ENCODE measurements at places on chromosomes 6 and 20.

GRCh38 chr6:135901774-135902524, 50.4 kb downstream of the PDE7B start:
- no peak for DNase-seq

DNA sequence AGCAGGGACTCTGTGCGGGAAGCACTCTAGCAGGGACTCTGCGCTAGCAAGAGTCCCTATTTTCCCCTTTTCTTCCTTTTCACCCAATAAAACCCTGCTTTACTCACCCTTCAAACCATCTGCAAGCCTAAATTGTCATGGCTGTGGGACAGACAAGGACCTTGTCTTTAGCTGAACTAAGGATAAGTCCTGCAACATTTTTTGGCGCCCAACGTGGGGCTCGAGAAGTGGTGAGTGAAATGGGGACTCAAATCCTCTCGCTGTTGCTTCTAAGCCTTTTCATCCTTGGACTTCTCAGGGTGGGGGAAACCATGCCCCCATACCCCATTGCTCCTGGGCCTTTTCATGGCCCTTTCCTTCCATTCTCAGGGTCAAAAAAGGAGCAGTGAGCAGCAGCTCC, 46.4 kb downstream of the IMPG1 start:
- no peak for DNase-seq

GRCh38 chr6:97460394-97461080, 177.5 kb upstream of the MMS22L start:
- no peak for DNase-seq

GRCh38 chr6:12709556-12710232, 6.9 kb upstream of the PHACTR1 start:
- no peak for DNase-seq

GRCh38 chr6:56370561-56371211, 123.3 kb upstream of the COL21A1 start:
- DNase-seq, result no peak

- DNase-seq, result no peak
Observed at GRCh38 chr6:41780551-41781365, at the start of gene PRICKLE4. TSS of gene PRICKLE4 (plus strand) at chr6:41780782. CDS start at chr6:41783474, 2,692 bp downstream.

- DNase-seq, result no peak
Observed at GRCh38 chr20:50456452-50457324, 53.5 kb upstream of the PTPN1 start.

- DNase-seq, result no peak
Observed at GRCh38 chr6:106339334-106340029, 13.9 kb upstream of the ATG5 start.

DNA sequence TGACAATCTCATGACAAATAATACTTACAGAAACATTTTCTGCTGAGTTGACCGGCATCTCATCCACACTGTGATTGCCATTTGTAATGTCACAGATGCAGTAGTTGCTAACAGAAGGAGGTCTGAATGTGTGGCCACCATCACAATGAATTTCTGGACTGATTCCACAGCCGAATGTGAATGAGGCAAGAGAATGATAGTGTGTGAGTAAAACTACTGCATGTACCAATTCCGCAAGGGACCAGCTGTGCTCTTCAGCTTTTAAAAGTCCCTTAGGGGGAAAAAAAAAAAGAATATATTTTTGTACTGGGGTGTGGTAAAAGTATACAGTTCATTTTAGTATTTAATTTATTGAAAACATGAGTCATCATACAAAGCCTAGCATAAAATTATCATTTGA, 96.2 kb downstream of the SESN1 start:
- DNase-seq, result no peak

GRCh38 chr6:44624936-44625573, 237.5 kb downstream of the CDC5L start:
- DNase-seq, result no peak

GRCh38 chr6:146335336-146335735, 208.3 kb upstream of the RAB32 start:
- DNase-seq, result no peak

DNA sequence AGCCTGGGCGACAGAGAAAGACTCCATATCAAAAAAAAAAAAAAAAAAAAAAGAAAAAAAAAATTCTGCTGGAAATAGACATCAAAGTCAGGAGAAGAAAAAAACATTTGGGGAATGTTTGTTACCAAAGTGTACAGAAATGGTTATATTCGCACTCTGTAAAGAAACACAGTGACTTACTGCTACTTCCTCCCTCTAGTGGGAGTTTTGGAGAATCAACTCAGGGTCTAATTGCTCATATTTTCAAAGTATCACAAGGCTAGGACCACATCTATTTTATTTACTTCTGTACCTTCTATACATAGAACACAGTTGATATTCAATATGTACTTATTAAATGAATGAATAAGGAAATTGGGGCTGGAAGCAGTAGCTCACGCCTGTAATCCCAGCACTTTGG, 24.4 kb downstream of the ARG1 start:
- DNase-seq, result no peak

DNA sequence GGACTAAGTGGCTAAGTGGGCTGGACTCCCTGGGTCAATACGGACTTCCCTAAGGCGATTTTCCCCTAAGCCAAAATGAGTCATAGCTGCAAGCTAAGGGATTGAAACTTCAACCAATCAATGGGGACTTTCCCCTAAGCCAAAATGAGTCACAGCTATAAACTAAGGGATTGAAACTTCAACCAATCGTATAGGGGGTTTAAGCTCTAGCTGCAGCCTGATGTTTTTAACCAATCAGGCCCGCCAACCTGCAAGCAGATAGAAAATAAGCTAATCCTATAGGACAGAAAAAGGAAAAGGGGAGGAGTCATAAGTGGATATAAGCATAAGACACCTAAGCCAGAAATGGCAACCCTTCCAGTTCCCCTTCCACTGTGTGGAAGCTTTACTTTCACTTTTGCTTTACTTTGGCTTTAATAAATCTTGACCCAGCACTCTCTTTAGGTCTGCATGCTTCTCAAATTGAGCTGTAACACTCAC, 655.0 kb upstream of the HS3ST5 start:
- no peak for DNase-seq

DNA sequence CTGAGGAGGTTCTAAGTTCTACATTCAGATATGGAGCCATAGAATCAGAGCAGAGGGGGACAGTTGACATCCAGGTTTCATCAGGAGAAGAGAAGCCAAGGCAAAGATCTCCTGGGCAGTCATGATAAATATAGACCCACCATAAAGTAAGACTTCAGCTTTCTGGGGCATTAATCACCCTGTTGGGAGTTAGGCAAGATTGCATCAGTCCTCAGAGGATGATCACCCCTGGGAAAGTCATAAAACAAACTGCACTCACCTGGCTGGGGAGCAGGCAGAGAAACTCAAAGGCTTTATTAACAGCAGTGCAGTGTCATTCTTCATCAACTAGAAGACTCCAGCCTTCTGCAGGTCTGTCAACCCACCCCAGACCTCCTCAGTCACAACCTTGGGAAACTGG, 301.3 kb upstream of the JARID2 start:
- no peak for DNase-seq

DNA sequence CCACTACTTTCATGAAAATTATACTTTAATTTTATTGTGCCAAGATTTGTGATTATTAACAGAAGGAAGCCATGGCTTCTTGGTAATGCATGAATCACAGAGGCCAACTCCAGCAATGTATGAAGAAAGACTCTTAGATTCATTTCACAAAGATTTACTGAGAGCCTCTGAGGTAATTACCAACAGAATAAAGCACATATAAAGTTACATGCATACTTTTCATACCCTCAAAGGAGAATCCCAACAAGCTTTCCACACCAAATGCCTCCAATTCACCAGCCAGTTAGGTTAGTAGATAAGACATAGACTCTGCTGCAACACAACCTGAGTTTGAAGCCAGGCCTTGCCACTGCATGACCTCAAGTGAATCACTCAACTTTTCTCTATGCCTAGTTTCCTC, 41.9 kb downstream of the HBS1L start:
- DNase-seq, result no peak

DNA sequence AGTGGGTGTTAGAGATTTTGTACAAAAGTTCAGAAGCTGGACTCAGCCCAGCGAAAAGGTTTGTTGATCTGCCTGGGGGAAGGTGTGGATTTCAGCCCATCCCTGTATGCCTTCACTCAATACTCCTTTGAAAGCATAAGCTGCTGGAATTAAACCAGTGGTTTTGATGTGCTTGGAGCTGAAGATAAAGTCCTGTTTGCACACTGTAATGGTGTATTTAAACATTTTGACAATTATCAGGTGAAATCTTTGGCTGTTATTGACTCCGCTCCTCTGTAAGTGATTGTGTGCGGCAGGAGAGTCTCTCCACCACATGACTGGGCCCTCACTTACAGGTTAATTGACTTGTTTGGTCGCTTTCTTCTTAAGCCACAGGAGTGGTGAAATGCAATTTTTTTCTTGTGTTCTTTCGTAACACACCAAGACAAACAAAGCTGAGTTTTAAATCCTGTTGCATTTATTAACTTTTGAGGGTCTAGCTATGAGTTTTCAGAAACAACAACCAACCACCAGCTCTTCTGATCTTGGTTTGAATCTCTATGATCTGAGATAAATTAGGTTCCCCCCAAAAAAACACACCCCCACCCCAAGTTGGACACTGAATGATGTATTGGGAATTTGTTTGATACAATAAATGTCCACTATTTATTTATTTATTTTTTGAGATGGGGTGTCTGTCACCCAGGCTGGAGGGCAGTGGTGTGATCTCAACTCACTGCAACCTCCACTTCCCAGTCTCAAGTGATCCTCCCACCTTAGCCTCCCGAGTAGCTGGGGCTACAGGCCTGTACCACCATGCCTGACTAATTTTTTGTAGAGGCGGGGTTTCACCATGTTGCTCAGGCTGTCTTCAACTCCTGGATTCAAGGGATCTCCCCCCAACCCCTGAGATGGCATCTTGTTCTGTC, 46.3 kb upstream of the NCOA3 start:
- no peak for DNase-seq

GRCh38 chr6:144667532-144668503, 382.7 kb downstream of the UTRN start:
- DNase-seq, result no peak

GRCh38 chr6:133965817-133966360, 12.9 kb downstream of the TBPL1 start:
- no peak for DNase-seq

- no peak for DNase-seq
Observed at GRCh38 chr6:18019539-18020534, 32.4 kb upstream of the KIF13A start.

- no peak for DNase-seq
Observed at GRCh38 chr6:118708744-118709143, 57.4 kb upstream of the CEP85L start.

GRCh38 chr6:113168057-113168456, 689.1 kb upstream of the MARCKS start:
- no peak for DNase-seq

- DNase-seq, result no peak
Observed at GRCh38 chr6:113011801-113012200, 664.7 kb downstream of the RFPL4B start.

GRCh38 chr6:118876198-118876597, 17.8 kb upstream of the ASF1A start:
- DNase-seq, result no peak

GRCh38 chr20:5608442-5609161, 141.6 kb upstream of the SHLD1 start:
- DNase-seq, result no peak

GRCh38 chr6:155033021-155033791, 38.1 kb downstream of the TIAM2 start:
- no peak for DNase-seq

GRCh38 chr20:22460231-22460630, 124.1 kb downstream of the FOXA2 start:
- DNase-seq, result no peak

DNA sequence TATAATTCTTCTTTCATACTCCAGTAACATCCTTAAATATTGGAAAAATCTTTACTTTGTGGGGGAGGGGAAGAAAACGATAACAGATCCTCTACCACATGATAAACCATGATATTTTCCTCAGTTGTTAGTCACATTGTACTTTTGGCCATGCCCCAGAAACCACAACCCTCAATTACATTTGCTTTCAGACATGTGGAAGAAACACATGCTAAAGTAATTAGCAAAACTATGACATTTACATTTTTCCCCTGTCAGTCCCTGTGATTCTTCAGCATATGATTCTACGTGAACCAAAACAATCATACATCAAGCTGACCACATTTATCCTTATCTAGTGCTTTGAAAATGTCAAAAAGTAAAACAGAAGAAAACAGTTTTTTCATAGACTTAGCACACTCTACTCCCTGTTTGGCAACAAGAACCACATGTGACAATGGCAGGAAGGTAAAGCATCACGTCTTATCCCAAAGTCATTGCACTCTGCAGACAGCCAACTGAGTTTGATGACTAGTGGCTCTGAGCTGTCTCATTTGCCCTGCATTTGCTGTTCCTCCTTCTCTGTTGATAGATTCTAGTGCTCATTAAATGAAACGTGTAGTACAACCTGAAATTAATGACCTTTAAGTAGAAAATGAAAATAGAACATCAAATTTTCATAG, 505.8 kb upstream of the MARCKS start:
- no peak for DNase-seq

GRCh38 chr6:18562726-18563125, 175.6 kb downstream of the RNF144B start:
- no peak for DNase-seq

GRCh38 chr6:30769088-30769852, 24.9 kb upstream of the IER3 start:
- peak; percentile 60 for DNase-seq
